ENCODE measurements at places on chromosomes 7 and 10. TPM values are rescaled to one million over a fixed set of nuclear protein-coding genes. Genes with fewer than 3 reads are reported as not detected.

PCLO gene
- not detected for total RNA-seq

HTRA1 gene
- total RNA-seq: not detected

LRRN3 gene
- 101 TPM for total RNA-seq

EPDR1 gene
- 1.3 TPM for total RNA-seq

MDH2 gene
- total RNA-seq: 301 TPM
